Right ventricle myocardium superior (tissue), 1 donor: ENCODE measurements at places on chromosomes 13 and 19. TPM values are rescaled to one million over a fixed set of nuclear protein-coding genes. Genes with fewer than 3 reads are reported as not detected.
A peak's percentile ranks its signal among the peaks of the same experiment; 100 is the strongest.

FGF14 gene
- 2.6 TPM for total RNA-seq

LRRC63 gene
- total RNA-seq = not detected

- peak; percentile 21 for DNase-seq
Observed at GRCh38 chr19:33412601-33413425, 39.3 kb downstream of the CEBPG start.

DNA sequence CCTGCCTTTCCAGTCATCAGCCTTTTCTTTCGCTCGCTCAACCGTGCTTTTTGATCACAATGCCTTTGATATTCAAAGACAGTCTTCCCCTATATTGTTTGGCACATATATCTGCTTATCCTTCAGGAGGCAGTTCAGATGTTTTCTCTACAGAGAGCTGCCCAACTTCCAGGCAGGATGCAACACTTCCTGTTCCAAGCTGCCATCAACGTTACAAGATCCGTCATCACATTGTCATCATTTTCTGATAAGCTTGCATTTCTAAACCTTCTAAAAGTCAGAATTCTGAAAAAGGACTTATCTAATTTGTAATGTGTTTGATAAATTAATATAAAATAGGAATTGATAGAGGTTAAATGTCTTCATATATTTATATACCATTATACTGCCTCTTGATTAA is 574.2 kb downstream of the TBC1D4 start:
- no peak for DNase-seq

- no peak for DNase-seq
Observed at GRCh38 chr19:37893845-37894575, 12.4 kb downstream of the WDR87 start.

DNA sequence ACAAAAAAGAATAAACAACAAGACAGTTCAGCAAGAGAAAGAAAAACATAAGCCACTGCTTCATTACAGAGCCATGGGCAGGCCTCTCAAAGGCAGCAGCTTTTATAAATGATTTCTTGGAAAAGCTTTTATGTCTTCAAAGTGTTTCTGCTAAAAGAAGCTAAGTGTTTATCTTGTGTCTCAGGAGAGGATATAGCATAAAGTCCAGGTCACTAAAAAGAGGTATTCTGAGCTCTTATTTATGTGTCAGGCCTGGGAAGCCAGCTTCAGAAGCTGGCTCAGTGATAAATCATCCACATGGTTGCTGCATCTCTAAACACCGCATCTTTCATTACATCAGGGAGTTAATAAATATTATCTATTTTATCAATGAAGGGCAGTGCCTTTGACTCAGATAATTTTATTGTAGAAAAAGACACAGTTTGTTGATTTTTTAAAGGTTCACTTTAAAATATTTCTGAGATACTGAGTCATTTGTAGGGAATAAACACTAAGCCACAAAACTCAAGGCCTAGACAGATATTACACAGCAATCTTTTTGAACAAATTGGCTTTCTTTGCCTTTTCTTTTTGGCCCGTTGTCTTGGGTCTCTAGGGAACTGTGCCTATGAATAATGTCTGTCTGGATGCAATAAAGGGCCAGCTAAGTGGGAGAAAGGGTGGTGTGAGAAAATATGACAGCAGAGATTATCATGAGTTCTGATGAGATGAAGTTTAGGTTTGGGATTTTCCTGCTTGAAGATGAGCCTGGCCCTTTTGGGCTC is 1086.6 kb downstream of the UQCRFS1 start:
- no peak for DNase-seq

- no peak for DNase-seq
Observed at GRCh38 chr13:51603716-51604115, 19.5 kb downstream of the WDFY2 start.

- DNase-seq = no peak
Observed at GRCh38 chr19:12833418-12833737, 1.0 kb downstream of the RTBDN start.

GRCh38 chr19:28019371-28019770 is 1193.6 kb downstream of the UQCRFS1 start:
- DNase-seq = no peak

DNA sequence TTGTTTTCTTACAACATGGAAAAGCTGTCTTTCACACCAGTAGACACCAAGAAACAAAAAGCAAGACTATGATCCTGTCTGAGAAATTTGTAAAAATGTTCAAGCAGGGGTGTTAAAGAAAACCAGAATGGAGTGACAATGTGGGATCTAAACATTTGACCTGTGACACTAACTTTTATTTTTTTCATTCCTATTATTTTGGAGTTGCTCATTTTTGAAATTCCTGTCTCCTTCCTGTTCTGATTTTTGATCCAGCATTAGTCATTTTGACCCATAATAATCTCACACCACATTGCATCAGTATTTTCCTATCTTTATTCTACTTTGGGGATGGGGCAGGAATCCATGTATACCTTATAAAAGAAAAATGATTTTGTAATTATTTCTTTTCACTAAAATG is 164.2 kb downstream of the DLEU7 start:
- no peak for DNase-seq

GPX4 gene
- 345 TPM for total RNA-seq

GRCh38 chr13:67806796-67807195 is 576.7 kb upstream of the PCDH9 start:
- DNase-seq = no peak

DNA sequence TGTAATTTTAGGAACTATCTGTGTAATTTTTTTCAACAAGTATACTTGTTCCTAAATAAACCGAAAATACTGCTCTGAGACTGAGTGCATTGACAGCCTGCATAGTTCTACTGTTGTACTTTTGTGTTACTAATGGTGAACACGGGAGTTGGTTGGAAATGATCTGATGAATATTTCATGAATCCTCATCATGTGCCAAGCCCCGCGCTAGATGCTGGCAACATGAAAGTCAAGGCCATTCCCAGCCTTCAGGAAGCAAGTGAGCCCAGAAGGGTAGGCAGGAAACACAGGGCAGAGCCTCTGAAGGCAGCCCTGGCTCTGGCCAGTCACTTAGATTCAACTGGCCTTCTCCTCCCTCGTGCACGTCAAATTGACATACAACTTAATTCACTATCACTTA is 106.1 kb downstream of the ABCC4 start:
- DNase-seq = no peak

GRCh38 chr19:1254081-1254527 is 5.7 kb downstream of the MIDN start:
- no peak for DNase-seq

RDH8 gene
- total RNA-seq = not detected

- no peak for DNase-seq
Observed at GRCh38 chr19:30107251-30107650, 165.2 kb downstream of the URI1 start.

DNA sequence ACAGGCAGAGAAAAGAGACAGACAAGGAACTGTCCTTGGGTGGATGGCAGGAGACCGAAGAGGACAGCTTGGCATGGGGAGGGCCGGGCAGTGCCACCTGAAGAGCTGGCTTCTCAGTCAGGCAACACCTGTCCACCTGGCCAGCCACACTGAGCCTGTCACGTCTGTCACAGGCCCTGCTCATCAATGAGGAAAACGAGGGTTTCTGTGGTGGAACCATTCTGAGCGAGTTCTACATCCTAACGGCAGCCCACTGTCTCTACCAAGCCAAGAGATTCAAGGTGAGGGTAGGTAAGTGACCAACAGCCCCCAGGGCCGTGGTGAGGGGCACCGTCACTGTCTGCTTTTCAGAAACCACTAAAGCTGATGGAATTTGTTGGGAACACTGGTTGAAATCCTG is 11.2 kb upstream of the PROZ start:
- no peak for DNase-seq

- DNase-seq = no peak
Observed at GRCh38 chr19:42816894-42817293, 51.4 kb upstream of the PSG8 start.

NKG7 gene
- total RNA-seq = 2.3 TPM

TEX26 gene
- not detected for total RNA-seq

N4BP2L1 gene
- total RNA-seq = 3.7 TPM

DNA sequence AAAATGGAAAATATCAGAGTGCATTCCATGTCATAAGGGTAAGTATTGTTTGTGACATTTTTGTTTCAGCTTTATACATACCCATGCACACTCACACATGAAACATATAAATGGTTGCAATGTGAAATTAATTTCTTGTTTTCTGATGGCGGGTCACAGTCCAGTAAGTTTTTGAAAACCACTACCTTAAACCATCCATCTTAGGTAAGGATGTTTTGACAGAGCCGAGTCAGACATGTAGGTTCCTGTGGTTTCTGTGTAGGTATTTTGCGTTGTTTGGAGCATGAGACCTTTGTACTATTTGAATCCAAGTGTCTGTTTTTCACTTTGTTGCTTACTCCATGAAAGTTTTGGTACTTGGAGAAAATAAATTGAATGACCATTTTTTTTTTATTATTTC is 121.7 kb downstream of the B3GLCT start:
- DNase-seq = no peak

ICAM5 gene
- total RNA-seq = 0.11 TPM

ZNF441 gene
- 3.8 TPM for total RNA-seq
